Activated naive CD4-positive, alpha-beta T cell (primary cell): ENCODE measurements at places on chromosomes 4 and X.

GRCh38 chr4:11111876-11112275, 316.8 kb downstream of the HS3ST1 start:
- no peak for DNase-seq

GRCh38 chr4:89563431-89563830, 255.8 kb upstream of the GPRIN3 start:
- DNase-seq: no peak

DNA sequence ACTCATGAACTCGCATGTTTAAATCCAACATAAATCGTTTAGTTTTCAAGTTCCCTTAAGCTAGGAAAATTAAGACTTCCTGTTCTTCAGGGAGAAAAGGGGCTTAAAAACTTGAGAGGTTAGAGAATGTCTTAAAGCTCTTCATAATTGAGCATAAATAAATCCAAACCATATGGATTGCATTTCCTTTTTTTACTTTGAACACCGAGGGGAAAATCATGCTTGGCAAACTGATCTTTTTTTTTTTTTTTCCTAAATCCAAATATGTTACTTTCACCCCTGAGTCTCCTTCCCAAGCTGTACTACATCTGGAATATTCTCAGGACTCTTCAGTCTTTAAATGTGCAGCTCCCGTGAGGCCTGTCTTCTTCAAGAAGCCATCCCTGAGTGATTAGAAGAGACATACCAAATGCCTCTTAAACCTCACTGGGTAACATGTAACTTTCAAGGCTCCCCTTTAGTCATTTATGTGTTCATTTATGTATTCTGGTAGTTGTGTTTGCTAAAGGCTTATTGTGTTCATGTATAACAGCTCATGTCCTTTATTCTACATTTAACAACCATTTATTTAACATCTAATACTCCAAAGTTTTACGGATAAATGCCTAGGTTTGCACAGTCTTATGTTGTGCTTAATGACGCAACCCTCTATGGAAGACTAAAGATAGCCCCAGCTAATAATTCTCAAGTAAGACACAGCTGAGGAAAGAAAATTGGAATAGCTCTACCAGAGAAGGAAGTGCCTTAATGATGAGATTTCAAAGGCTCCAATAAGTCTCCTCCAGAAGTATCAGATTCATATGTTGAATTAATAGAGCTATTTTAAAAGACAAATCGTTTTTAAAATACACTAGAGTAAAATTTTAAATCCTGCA, 107.0 kb downstream of the AGTR2 start:
- DNase-seq: no peak

DNA sequence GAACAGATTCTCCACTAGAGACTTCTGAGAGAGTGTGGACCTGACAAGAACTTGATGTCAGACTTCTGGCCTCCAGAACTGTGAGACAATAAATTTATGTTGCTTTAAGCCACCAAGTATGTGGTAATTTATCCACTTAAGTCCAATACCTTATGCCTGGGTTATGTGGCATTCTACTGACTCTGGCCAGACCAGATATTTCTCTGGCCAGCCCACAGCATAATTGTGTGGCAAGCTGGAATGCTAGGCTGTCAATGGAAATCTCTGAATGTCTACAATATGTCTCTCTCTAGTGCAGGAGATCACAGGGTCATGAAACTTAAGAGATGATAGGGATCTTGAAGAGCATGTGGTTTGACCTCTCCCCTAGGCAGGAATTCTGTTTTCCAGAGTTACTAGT, 251.0 kb downstream of the ZNF674 start:
- no peak for DNase-seq

GRCh38 chrX:151704041-151704663, 8.9 kb downstream of the PRRG3 start:
- no peak for DNase-seq

DNA sequence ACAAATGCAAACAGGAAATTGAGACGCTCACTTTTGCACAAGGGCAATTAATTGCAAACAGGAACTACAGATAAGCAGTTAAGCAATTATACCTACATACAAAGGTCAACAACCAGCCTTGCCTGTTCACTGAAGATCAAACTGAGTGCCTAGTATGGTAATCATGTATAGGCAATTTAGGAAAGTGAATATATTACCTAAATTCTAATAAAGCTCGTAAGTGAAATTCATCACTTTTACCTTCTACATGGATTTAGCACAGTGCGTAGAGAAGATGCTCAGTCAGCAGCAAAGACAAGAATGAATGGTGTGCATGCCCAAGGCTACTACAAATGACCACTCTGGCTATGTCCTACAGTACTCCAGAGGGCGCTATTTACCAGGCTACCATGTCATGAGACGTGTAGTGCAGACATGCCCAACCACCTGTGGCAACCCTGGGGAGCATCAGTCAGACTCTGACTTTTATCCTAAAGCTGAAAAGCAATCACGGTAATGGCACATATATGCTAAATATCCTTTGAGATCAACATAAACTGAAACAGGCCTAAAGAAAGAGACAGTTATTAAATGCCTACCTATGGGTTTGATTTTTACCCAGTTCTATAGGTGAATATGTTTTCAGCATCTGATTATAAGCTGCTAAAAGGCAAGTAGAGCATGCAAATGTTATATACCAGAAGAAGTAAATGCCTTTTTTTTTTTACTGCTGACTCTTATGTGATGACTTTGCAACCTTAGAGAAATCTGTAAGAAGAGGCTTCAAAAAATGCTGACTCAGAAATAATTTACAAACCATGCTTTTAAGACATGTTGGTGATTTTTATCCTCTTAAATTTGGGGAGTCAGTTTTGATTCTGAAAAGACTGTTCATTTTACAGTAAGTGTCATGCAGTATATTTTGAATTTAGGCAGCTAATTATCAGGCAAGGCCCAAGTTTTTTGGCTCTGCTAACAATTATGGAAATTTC, 178.0 kb downstream of the PPP3CA start:
- DNase-seq: no peak

DNA sequence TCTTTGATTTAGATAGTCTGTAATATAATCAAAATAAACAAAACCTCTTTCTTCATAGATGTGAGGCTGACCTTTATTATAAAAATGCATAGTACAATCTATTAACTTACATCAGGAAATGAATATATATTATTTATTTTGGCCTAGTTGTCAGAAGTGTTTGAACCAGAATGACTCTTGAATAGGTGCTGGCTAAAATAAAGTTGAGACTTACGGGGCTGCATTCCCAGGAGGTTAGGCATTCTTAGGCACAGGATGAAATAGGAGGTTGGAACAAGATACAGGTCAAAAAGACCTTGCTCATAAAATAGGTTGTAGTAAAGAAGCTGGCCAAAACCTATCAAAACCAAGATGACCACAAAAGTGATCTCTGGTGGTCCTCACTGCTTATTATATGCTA, 1193.3 kb upstream of the IGFBP7 start:
- no peak for DNase-seq

DNA sequence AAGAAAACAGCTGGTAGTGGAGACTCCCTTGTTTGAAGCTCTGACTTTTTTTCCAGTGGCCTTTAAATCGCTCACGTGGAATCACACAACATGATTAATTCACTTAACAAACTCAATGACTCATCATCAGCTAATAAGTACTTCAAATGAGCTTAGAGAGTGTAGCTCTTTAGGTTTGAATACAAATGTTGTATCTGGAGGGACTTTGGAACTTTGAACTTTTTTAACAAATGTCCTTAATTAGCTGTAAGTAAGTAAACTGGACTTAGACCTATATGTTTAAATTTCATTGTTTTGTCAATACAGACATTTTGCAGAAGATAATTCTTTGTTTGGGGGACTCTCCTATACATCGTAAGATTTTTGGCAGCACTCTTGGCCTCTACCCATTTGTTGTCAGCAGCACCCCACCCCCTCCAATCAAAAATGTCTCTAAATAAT, 581.1 kb downstream of the SPRY1 start:
- no peak for DNase-seq

DNA sequence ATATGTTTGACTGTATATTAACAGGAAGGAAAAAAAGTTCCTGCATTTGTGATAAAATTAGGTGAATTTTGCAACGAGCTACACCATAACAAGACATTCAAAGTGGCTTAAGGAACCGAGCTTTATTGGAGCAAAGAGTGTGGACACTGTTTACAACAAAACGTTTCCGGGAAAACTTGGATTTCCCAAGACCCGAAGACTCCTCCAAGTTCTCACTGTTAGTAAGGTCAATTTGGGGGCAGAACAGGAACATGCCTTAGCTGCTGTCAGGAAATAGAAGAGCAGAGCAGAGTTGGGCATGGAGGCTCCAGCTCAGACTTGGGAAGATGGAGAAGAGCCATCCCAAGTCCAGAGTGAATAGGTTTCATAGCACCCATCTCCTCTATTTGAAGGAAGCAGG, 16.5 kb downstream of the ADH6 start:
- no peak for DNase-seq

- DNase-seq: no peak
Measured at GRCh38 chr4:37758226-37758625, 68.3 kb upstream of the PGM2 start.

DNA sequence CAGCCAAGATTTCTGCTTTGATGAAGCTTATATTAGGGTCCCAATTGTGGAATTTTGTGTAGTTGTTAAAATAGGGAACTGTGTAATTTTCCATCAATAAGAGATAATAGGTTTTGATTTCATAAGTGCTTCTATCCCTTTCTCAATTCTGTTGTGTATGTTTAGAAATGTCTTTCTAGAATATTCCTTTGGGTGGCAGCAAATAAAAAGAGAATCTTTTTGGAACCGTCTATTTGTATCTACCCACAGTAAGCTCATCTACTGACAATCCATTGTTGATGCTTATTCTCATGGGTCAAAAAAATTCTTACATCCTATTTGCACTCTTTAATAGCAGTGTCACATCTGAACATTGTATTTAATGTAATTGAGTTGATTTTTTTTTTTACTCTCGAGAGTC, 61.7 kb downstream of the TMA16 start:
- DNase-seq: no peak

- no peak for DNase-seq
Measured at GRCh38 chrX:110432906-110433215, 74.2 kb downstream of the RTL9 start.

DNA sequence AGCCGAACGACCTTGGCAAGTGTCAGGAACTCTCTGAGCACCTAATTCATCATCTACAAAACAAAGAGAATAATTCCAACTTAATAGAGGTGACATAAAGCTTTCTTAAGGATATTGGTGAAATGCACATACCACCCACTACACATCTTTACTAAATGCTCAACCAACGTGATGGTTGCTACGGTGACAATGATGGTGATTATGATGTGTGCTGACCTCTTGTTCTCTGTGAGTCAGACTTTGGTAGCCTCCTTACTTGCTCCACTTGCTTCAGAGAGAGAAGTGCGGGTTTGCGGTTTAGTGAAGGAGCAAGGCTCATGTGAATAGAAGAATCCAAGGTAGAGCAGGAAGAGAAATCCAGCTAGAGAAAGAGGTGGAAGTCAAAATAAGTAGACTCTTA, 52.8 kb upstream of the CLNK start:
- no peak for DNase-seq

- no peak for DNase-seq
Measured at GRCh38 chr4:12186526-12186925, 757.8 kb upstream of the HS3ST1 start.
